Stimulated activated CD8-positive, alpha-beta memory T cell treated with anti-CD3 and anti-CD28 coated beads, Interleukin-4, amount 100 ng/mL, for 1 hour (primary cell): ENCODE measurements at places on chromosomes 4 and X.

DNA sequence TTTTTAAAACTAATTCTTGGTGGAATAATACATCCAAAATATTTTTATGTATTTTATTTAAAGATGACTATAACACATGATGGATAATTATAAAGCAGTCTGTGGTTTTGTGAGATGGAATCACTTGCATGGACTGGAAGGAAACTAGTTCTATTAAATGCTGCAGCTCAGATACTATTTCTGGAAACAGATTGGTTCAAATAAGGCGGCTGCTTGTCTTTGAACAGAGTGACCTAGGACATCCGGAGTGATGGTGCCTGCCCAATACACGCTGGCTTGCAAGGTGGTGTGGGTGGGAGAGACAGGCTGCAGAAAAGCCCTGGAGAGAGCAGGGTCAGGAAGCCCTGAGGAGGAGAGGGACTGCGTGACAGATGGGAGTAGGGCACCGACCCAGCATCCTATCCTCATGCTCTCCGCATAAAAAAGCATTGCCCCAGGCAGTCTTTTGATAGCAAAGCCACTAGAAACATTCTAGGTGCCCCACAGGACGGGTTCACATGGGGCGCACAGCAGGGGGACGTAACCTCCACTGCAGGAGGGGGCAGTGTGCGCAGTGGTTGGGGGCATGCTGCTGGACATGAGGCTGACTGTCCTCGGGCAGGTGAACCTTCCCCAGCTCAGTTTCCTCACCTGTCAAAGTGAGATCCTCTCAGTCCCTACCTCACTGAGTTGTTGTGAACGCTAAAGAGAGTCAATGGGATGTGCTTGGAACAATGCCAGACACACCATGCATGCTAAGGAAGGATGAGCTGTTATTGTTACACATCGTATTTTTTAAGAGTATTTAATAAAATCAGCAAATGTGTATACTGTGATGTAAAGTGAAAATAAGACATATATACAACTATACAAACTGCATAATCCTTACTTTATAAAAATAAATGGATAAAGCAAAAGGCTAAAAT, 71.3 kb downstream of the EVC2 start:
- DNase-seq = no peak

- DNase-seq = no peak
These were observed 367.2 kb downstream of the BMPR1B start for GRCh38 chr4:95124906-95125504.

- no peak for DNase-seq
These were observed 8.4 kb upstream of the MTNR1A start for GRCh38 chr4:186563761-186564160.

- DNase-seq = no peak
These were observed 141.5 kb downstream of the CHM start for GRCh38 chrX:85905851-85906250.

GRCh38 chr4:72987741-72988729, 81.5 kb downstream of the COX18 start:
- DNase-seq = no peak

- DNase-seq = no peak
These were observed 77.9 kb upstream of the NAP1L5 start for GRCh38 chr4:88775529-88775928.

GRCh38 chr4:169859366-169860216, 101.8 kb upstream of the HPF1 start:
- DNase-seq = no peak

DNA sequence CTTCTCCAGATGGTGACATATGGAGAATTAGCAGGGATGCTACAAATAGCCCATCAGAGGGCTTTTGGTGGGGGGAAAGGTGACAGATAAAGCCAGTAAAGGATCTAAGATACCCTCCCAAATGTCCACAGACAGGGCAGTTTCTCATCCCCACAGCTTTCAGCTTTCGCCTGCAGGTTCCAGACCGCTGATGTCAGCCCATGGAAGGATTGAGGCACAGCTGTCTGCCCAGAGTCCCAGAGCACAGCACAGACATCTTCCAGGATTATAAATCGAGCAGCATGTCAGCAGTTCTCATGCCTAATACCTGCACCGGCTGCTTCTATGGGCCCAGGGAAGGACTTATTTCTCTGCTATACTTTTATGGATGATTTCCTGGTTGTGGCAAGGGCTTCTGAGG, 96.7 kb upstream of the MXRA5 start:
- DNase-seq = no peak

DNA sequence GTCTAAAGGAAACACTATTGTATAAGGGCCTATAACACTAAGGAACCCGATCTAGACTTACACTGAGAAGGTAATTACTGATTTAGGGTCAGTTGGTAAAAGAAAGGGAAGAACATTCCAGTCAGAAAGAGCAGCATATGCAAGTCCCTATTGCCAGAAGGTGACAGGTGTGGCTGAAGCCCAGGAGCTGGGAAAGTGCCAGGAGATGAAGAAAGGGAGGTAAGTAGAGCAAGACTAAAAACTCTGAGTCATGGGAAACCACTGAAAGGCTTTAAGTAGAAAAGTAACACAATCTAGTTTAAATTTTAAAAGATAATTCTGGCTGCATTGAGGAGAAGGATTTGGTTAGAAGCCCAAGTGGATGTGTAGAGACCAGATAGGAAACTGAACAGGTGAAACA, 77.7 kb upstream of the INTU start:
- no peak for DNase-seq

- no peak for DNase-seq
These were observed 79.2 kb downstream of the TMEM164 start for GRCh38 chrX:110082161-110082560.

DNA sequence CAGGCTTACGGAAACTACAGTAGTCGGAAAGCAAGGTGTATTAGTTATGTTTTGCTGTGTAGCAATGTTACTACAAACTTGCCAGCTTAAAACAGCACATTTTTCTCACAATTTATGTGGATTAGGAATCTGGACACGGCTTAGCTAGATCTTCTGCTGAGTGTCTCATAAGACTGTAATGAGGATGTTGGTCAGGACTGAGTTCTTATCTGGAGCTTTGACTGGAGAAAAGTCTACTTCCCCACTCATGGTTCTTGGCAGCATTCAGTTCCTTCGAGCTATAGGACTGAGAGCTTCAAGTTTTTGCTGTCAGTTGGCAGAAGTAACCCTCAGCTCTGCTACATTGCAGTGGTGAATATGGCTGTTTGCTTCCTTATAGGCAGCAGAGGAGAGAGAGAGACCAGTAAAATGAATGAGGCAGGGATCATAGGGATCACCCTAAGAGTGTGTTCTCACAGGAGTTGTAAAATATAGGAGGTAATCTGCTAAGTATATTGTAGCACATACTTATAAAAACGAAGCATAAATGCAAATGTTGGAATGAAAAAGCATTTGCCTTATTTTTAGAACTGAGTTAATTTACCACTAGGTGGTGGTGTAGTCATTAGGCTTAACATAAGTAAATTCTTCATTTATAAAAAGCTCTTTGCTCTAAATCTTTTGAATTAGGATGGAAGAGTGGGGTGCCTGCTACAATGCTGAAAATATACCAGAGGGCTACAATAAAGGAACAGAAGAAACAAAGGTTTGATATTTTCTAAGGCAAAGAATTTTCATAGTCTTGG, 38.6 kb downstream of the ALG13 start:
- no peak for DNase-seq

DNA sequence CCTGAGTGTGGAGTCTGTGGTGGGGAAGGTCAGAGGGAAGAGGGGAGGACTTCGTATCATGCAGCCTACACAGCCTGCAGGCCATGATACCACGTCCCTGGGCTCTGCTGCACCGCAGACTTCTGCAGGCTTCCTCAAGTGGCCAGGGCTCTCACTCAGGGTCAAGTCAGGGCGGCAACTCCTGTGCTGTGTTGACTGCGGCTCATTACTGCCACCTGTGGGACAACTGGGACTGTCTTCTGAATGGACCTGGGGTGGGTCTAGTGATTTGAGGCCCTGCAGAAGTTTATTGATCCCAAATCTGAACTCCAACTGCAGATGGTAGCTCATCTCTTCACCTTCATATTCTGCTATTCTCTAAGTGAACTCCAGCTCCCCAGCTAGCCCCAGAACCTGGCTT, 167.1 kb downstream of the NSUN7 start:
- no peak for DNase-seq

- DNase-seq = no peak
These were observed 660.5 kb upstream of the PABPC4L start for GRCh38 chr4:134862116-134862515.

DNA sequence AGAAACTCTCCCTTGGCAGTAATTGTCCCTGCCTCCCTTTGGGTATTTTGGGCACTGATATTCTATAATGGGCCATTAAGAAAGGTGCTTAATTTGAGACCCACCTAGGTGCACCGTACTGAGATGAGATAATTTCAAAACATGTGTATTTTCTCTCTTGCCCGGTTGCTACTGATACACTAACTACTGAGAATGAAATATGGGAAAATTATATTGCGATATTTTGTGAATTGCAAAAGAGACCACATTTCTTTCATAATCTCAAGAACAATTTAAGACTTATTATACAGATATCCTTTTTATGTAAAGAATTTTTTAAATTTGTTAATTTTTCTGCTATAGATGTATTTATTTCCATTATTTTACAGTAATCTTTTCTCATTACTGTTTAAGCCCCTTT, 284.9 kb downstream of the ADGRL3 start:
- DNase-seq = no peak

DNA sequence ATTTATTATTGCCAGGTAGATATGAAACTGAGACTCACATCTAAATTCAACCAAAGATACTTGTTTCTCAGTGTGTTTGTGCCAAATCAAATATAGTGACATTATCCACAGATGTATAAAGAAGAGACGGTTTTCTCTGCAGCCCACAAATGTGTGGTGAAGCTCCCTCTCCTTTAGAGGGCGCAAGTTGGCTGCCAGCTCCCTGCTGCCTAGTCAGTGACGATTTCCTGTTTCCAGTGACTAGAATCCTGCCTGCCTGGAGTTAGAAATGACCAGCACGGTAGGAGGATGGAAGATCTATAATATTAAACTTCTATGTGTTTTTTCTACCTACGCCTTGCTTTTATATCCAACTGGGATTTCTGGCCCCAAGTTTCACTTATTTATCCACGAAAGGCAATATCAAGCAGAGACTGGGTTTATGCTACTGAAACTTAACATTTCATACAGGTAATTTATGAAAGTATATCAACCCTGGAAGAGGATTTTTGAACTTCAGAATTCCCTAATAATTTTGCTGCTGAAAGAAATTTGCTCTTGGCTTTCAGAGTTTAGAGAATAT, 1793.7 kb upstream of the TENM3 start:
- DNase-seq = no peak

- no peak for DNase-seq
These were observed 81.9 kb upstream of the QRFPR start for GRCh38 chr4:121462660-121463261.

DNA sequence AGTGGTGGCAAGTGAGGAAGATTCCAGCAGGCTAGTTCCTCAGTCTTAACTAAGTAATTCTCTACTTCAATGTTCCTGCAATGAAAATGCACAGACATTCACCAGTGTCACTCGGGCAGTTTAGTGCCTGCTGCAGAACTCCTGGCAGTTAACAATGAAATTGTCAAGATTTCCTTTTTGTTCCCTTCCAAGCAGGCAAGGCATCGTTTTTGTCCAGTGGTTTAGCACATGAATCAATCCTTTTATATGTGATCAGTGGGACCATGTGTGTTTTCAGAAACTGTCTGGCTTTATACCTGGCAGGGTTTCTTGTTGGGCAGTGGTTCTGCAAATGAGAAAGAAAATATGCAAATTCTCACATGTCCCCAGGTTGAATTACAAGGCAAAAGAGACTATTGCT, 122.2 kb downstream of the GBA3 start:
- no peak for DNase-seq

DNA sequence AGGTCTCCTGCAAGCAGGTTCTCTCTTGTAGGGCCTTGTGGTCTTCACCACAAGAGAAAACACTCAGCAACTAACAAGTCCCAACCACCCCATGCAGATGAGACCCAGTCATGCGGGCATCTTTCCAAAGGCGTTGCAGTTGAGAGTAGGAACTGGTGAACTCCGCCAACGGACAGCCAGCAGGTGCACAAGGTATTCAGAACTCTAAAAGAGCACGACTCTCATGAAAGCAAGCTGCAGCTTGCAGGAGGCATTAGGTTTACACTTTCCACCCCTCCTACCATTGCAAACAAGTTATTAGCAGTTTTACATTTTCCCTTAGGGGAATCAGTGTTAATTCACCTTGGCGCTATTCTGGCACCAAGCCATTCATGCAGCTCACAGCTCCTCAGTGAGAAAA, 173.4 kb upstream of the KIT start:
- DNase-seq = no peak

DNA sequence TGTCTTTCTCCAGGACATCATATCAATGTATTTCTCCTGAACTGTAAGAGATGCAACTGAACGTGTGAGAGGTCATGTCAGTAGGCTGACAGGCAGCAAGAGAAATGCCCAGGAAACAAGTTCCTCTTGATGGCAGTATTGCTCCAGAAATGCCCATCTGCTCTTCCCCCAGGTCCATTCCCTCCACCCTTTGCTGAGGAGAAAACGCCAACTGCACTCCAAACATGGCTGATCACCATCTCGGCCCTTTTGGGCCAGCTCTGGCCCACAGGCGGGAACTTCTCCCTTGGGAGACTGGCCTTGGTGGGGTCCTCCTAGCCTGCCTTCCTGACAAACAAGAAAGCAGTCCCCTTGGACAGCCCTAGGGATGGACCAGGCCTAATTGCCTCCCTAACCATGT, 276.5 kb upstream of the AGTR2 start:
- DNase-seq = no peak

GRCh38 chr4:97720869-97721432, 422.3 kb downstream of the STPG2 start:
- no peak for DNase-seq

DNA sequence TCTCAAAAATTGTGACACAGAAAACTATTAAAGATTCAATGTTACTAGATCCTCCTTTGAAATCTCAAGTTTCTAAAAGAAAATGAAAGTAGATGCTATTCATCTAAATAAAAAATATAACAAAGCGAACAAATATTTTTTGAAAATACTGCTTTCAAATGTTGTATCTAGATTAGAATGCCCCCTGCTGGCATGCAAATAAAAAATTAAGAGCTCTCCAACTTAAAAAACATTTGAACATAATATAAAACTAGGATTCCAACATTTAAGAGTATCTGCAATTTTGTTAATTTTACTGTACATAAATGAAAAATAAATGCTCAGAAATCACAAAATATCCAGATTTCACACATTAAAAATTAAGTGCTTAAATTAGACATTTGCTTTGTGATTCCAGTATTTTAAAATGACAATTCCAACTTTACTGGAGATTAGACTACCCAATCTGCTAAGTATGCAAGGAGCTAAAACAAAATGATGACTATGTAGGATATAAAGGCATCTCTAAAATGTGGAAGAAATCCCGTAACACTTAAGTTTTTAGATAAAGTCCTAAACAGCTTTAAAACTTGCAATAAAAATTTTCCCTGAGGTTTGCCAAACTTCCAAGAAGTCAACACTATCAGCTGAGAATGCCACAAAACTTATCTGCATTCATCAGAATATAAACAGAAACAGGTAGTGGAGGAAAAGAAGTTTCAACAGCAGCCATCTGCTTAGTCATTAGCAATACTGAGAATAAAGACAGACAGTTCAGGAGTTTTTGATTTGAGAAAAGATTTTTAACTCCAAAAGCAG, 32.7 kb downstream of the DHX15 start:
- no peak for DNase-seq

GRCh38 chr4:142549726-142550463, 296.2 kb downstream of the INPP4B start:
- DNase-seq = no peak

- DNase-seq = no peak
These were observed 32.4 kb upstream of the MYOZ2 start for GRCh38 chr4:119103263-119103662.
